ENCODE measurements at places on chromosomes 5 and 9.

GRCh38 chr9:136773386-136774044 lies 9.2 kb upstream of the LCN15 start:
- no peak overlapping the region for H3K4me3 ChIP-seq
- DNase-seq = peak; percentile 63
- no peak overlapping the region for H3K27ac ChIP-seq
- peaks cover 11% of the 10 kb centered on the region for H3K36me3 ChIP-seq
- peaks cover 5% of the 10 kb centered on the region for H3K4me1 ChIP-seq
- H3K27me3 ChIP-seq = peaks cover 20% of the 10 kb centered on the region

GRCh38 chr9:13576101-13576500 lies 296.6 kb upstream of the MPDZ start:
- no peak overlapping the region for H3K27ac ChIP-seq
- no peak for DNase-seq
- no peaks in the 10 kb centered on the region for H3K27me3 ChIP-seq
- peaks cover 39% of the 10 kb centered on the region for H3K4me1 ChIP-seq
- no peak overlapping the region for H3K4me3 ChIP-seq

- H3K36me3 ChIP-seq = no peaks in the 10 kb centered on the region
- no peak overlapping the region for H3K27ac ChIP-seq
- DNase-seq = no peak
- H3K4me3 ChIP-seq = no peak overlapping the region
- no peaks in the 10 kb centered on the region for H3K27me3 ChIP-seq
Observed at GRCh38 chr9:105832096-105832710, 137.9 kb downstream of the TMEM38B start.

DNA sequence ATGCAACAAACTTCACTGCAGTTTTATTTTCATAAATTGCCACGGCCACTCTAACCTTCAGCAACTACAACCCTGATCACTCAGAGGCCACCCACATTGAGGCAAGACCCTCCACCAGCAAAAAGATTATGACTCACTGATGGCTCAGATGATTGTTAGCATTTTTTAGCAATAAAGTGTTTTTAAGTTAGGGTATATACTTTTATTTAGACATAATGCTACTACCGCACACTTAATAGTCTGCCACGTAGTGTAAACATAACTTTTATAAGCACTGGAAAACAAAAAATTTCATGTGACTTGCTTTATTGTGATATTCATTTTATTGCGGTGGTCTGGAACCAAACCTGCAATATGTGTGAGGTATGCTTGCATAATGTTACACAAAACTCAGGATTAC lies 257.9 kb downstream of the ZSWIM6 start:
- no peaks in the 10 kb centered on the region for H3K4me1 ChIP-seq
- H3K27me3 ChIP-seq = no peaks in the 10 kb centered on the region
- no peak overlapping the region for H3K4me3 ChIP-seq
- no peak for DNase-seq

DNA sequence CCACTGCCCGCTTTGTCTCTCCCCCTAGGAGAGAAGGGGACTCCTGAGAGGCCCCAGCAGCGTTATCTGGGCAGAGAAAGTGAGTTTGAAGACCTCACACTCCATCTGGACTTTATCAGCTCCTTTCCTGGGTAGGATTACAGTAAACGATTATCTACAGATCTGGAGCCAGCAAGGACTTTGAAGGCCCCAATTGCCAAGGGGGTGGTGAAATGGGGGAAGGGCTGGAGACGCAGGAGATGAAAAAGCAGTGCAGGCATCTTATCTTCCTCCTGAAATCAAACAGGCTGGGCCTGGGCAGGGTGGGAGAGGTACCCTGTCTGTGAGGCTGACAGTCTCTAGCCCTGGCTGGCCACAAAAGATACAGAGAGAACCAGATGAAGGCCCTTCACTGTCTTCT lies 105.8 kb upstream of the MSX2 start:
- no peak overlapping the region for H3K27ac ChIP-seq
- H3K4me3 ChIP-seq = no peak overlapping the region
- H3K27me3 ChIP-seq = no peaks in the 10 kb centered on the region
- no peak for DNase-seq

- H3K4me1 ChIP-seq = peaks cover 7% of the 10 kb centered on the region
- peaks cover 12% of the 10 kb centered on the region for H3K27me3 ChIP-seq
- no peak overlapping the region for H3K4me3 ChIP-seq
- H3K27ac ChIP-seq = no peak overlapping the region
- H3K36me3 ChIP-seq = no peaks in the 10 kb centered on the region
- no peak for DNase-seq
Observed at GRCh38 chr5:1661311-1661710, 137.6 kb upstream of the LPCAT1 start.

- H3K4me3 ChIP-seq = no peak overlapping the region
- H3K36me3 ChIP-seq = no peaks in the 10 kb centered on the region
- peaks cover 23% of the 10 kb centered on the region for H3K4me1 ChIP-seq
- no peaks in the 10 kb centered on the region for H3K27me3 ChIP-seq
- no peak overlapping the region for H3K27ac ChIP-seq
Observed at GRCh38 chr9:97558701-97559101, 57.2 kb downstream of the TMOD1 start.

GRCh38 chr5:22102823-22103359 lies 750.3 kb downstream of the CDH12 start:
- no peaks in the 10 kb centered on the region for H3K36me3 ChIP-seq
- no peak overlapping the region for H3K4me3 ChIP-seq
- no peak overlapping the region for H3K27ac ChIP-seq
- DNase-seq = no peak
- no peaks in the 10 kb centered on the region for H3K27me3 ChIP-seq

DNA sequence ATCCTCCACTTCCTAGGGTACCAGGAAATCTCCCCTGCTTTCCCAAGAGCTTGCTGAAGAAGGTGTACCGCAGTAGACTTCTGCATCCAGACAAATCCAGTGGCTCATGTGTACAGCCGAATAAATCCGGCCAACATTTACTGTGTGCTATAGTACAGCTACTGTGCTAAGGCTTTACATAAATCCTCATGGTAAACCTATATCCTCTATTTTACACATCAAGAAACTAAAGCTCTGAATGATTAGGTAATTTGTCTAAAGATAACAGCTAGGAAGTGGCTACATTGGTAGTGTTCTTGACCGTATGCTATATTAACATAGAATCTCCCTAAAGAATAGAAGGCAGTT lies 511 bp upstream of the WDR41 start:
- H3K4me1 ChIP-seq = peaks cover 13% of the 10 kb centered on the region
- H3K27ac ChIP-seq = no peak overlapping the region
- H3K36me3 ChIP-seq = peaks cover 2% of the 10 kb centered on the region
- H3K4me3 ChIP-seq = peak overlapping the region; percentile 61
- H3K27me3 ChIP-seq = peaks cover 35% of the 10 kb centered on the region
- DNase-seq = no peak

All from WTC11 (cell line).